ENCODE measurements at places on chromosomes 13 and 19. TPM values are rescaled to one million over a fixed set of nuclear protein-coding genes. Genes with fewer than 3 reads are reported as not detected.

LMTK3 gene
- total RNA-seq = 1.5 TPM

SERTM1 gene
- total RNA-seq = not detected

CYP4F8 gene
- total RNA-seq = not detected

PEAK3 gene
- not detected for total RNA-seq

NXNL1 gene
- not detected for total RNA-seq

PDE4C gene
- not detected for total RNA-seq

RASGRP4 gene
- not detected for total RNA-seq

ZNF723 gene
- not detected for total RNA-seq

TEKTIP1 gene
- not detected for total RNA-seq

ZNF134 gene
- total RNA-seq = 16.8 TPM

REEP6 gene
- total RNA-seq = 3.8 TPM

MCEMP1 gene
- not detected for total RNA-seq

TNNI3 gene
- total RNA-seq = 0.40 TPM

SPACA6 gene
- total RNA-seq = 4.7 TPM

OR7D2 gene
- total RNA-seq = under 0.01 TPM

SYNE4 gene
- 4.4 TPM for total RNA-seq

KLK3 gene
- not detected for total RNA-seq

ZNF442 gene
- total RNA-seq = 0.36 TPM

NCLN gene
- 59.7 TPM for total RNA-seq

ZNF296 gene
- total RNA-seq = 3.0 TPM

PRR36 gene
- 0.72 TPM for total RNA-seq

RNF225 gene
- total RNA-seq = not detected

RELB gene
- total RNA-seq = 40.2 TPM

SIAH3 gene
- total RNA-seq = 0.23 TPM

ATP8A2 gene
- 3.2 TPM for total RNA-seq

RBM42 gene
- total RNA-seq = 116 TPM

LILRB3 gene
- total RNA-seq = not detected

TRPC4 gene
- 7.0 TPM for total RNA-seq

MARCHF2 gene
- total RNA-seq = 48.8 TPM

ZNF543 gene
- 5.7 TPM for total RNA-seq

AP1M2 gene
- total RNA-seq = 39.7 TPM

FAM32A gene
- total RNA-seq = 113 TPM

URAD gene
- total RNA-seq = not detected

RDH8 gene
- total RNA-seq = not detected

KIRREL2 gene
- total RNA-seq = not detected

MUC16 gene
- total RNA-seq = under 0.01 TPM

ZNF528 gene
- 10.6 TPM for total RNA-seq

TMIGD2 gene
- not detected for total RNA-seq

TPTE2 gene
- not detected for total RNA-seq

SLC7A10 gene
- not detected for total RNA-seq

CEACAM7 gene
- total RNA-seq = not detected
